ENCODE measurements at places on chromosomes 11 and 22. TPM values are rescaled to one million over a fixed set of nuclear protein-coding genes. Genes with fewer than 3 reads are reported as not detected.

DNA sequence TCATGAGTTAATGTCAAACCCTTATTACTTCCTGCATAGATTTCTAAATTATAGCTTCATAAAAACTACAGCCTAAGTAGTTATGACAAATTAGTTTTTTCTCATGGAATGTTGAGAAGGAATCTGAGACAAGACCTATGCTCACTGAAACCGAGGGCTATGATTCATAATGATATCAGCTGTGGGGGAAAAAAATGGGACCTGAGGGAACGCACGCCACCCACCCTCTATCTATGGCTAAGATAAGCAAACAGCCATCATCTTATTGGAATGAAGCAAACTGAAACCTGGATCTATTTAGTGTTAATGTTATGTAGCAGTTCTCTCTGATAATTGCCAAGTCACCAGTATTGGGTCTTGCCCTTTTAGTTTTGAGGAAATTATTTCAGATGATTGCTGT, 906.9 kb upstream of the RAG2 start:
- DNase-seq = no peak

DNA sequence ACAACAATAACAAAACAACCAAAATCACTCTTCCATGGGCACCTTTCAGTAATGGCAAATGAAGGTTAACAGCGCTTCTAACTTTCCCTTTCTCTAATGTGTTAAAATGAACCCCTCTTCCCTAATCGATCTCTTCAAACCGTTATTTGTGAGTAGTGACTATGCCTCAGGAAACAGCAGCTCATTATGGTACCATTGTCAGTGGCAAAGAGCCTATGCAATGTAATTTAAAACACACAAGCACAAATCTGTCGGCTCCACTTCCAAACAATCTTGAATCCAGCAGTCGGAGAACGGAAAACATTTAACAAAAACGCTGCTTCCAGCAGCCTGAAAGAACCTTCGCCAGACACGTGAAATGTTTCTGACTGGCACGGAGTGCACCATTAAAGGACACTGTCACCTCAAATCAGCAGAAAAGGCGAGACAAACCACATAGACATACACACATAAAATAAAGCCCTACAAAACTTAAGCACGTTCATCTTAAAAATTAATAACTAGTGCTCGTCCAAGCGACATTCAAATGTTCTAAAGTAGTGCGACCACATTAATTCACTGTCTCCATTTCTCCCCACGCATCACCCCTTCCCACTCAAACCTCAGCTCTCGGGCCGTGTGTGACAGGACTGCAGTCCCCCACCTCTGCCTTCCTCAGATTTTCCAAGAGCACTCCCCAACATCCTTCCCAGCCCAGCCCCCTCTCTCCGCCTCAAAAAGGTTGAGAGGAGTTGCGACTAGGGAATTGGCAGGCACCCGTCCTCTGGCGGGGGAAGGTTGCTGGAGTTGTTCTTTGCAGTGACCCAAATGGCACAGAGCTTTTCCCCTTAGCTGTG, 748 bp downstream of the RAB30 start:
- no peak for DNase-seq

Gene LSP1
- 79.4 TPM for total RNA-seq

DNA sequence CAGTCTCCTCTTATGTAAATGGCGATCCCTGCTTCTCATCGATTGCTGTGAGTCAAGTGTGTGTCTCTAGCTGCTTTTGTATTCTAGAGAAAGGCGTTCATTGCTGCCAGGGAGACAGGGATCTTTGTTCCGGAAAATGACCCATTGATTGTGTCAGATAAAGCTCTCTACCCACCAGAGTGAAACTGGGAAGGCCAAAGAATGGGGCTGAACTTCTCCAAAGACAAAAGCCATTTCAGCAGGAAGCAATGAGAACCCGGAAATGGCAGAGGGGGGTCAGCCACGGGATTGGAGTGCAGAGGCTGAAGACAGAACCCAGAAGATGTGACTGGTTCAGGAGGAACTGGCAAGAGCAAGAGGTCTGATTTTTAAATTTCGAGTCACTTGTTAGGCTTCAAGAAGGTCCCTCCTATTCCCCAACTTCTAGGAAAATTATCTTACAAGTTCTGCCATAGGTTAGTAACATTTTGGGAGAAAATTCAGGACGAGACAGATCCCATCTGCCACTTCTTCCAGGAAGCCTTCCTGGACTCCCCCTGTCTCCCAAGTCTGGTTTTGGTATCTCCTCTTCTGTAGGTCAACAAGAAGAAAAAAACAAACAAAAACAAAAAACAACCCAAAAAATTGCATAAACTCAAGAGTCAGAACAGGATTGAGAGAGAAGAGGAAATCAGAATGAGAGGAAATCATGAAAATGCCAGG, 110.6 kb downstream of the NECTIN1 start:
- no peak for DNase-seq

Gene CCDC116
- 0.27 TPM for total RNA-seq

GRCh38 chr11:73318501-73319011, 10.5 kb downstream of the ARHGEF17 start:
- no peak for DNase-seq

Gene KCNK7
- 1.3 TPM for total RNA-seq

DNA sequence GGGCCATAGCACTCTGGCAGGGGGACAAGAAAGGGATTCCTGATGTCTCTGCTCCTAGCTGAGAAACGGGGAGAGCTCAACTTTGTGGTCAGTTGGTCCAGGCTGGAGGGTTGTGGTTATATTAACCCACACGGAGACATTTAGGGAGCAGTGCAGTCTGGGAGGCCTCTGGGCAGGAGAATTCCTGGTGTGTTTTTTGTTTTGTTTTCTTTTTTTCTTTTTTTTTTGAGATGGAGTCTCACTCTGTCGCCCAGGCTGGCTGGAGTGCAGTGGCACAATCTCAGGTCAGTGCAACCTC, 88.0 kb upstream of the SHISAL1 start:
- no peak for DNase-seq

GRCh38 chr11:133739481-133739880, 105.8 kb downstream of the SPATA19 start:
- no peak for DNase-seq

- no peak for DNase-seq
These were observed 64.8 kb downstream of the TBC1D22A start for GRCh38 chr22:46827136-46827780.

GRCh38 chr11:84922212-84922805, 704.8 kb downstream of the DLG2 start:
- no peak for DNase-seq

Gene NLRP14
- total RNA-seq = under 0.01 TPM

DNA sequence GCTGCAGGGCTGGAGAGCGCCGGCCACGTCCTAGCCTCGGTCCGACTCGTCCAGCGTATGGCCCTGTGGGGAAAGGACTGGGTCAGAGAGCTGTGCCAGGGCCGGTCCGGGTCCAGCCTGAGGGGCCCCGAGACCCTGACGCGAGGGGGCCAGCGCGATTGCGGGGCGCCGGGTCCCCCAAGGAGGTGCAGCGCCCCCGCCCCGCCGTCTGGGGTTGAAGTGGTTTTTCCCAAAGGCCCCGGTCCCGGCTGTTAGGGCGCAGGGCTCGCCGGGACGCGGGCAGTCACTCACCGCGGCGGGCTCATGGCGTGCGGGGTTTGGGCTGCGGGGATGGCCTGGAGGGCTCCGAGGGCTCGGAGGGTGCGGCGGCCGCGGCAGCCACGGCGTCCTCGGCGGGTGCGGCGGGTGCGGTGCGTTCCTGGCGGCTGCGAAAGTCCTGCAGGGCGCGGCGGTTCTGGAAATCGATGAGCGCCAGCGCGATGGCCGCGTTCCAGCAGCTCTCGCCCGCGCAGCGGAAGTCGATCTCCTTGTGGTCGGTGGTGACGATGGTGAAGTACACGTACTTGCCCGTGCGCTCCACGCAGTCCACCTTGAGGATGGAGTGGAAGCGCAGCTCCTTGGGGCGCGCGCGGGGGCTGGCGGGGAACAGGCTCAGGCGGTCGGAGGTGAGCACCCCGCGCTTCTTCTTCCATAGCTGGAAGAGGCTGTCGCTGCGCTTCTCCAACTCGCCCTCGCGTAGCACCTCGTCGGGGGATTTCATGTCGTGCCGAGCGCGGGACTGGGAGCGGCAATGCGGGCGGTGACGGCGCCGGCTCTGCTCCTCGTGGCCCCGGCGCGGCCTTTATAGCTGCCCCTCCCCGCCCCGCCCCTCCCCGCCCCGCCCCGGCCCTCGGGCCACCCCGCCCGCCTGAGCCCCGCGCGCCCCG, at the start of gene PHLDA2:
TSS of gene PHLDA2 (minus strand) at position 816 of the 926 bp plus-strand sequence. CDS start at position 760, 56 bp downstream.
- DNase-seq = no peak

DNA sequence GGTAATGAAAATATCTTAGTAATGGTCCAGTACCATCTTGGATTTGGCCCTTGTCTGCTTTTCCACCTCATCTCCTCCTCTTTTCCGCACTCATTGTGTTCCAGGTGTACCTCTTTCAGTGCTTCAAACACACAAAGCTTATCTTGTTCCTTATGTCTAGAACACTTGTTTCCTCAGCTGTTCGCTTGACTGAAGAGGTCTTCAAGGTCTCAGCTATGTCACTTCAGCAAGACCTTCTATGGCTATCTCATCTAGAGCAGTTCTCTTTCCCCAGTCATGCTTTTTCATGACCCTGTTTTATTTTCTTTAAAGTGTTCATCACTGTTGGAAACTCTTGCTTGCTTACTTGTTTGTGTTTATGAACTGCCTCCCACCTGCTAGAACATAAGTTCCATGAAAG, 47.4 kb downstream of the UVRAG start:
- no peak for DNase-seq

DNA sequence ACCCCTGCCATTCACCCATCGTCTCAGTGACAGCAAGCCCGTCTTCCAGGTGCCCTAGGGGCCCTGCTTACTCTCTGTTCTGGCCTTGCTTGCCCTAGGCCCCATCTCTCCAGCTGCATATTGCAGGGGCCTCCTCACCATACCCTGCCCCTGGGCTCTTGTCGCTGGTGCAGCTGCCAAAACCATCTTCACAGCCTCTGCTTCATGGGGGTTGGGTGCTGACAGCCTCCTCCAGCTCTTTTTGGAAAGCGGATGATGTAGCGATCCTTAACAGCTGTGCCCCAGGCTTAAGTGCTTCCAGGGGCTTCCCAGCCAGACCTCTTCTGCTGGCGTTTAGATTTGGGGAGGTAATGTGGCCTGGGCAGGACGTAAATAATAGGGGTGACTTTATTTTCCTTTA, 61.2 kb upstream of the SUSD2 start:
- no peak for DNase-seq

Gene CLMP
- under 0.01 TPM for total RNA-seq

DNA sequence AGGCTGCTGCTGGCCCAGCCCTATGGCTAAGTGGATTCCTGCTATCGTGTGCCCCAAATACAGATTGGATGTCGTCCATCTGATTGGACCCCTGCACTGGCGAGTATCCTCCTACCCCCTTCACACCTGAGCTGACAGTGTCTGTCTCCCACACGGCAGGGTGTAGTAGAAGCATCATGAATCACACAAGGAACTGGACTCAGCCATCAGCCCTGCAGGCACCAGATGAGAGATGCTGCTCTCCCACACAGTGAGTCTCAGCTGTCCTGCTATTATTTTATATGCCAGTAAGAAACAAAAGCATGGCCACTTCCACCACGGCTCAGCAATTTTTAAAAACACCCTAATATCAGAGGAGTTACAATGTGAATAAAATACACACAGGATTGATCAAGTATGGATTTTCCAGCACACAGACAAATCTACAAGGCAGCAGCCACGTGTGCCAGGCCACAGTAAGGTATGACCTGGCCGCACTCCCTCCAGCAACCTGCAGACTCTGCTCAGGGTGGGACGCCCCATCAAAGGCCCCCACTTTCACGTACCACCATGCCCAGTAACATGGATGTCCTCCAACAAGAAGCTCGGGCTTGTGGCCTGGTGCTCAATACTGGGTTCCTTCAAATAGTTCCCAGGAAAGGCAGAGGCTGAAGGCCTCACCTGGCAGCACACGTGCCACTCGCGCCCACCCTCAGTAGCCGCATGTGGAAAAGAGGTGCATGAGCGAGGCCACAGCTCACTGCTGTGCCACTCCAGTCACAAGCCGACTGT, 16.4 kb upstream of the SLC25A1 start:
- DNase-seq = no peak

DNA sequence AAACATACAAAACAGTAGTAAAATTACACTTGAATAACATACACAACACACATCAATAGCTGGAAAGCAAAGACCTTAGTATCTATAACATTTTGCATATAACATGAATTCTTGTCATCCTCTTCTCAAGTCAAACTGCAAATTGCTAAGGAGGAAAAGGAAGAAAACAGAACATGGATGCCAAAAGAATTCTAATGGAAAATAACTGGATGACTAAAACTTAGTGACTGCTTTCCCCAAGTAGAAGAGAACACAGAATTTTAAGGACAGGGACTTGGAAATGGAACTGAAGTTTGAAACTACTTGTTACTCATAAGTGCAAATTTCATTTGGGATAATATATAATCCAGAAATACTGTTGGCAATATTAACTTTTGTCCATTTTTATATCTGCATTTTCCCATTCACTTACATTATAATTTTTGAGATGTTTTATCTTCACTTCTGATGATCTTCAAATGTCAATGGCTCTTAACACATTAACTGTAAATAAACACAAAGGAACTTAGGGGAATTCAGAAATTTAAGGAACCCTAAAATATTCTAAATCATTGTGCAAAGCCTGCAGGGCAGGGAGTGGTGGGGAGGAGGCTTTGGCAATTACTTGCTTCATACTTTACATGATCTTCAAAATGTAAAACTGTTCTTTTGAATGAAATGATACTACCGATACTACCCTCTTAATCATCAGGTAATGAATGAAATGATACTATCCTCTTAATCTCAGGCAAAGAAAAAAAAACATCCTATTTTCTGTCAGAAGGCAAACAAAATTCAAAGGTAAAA, 9.9 kb downstream of the MTMR2 start:
- DNase-seq = no peak

DNA sequence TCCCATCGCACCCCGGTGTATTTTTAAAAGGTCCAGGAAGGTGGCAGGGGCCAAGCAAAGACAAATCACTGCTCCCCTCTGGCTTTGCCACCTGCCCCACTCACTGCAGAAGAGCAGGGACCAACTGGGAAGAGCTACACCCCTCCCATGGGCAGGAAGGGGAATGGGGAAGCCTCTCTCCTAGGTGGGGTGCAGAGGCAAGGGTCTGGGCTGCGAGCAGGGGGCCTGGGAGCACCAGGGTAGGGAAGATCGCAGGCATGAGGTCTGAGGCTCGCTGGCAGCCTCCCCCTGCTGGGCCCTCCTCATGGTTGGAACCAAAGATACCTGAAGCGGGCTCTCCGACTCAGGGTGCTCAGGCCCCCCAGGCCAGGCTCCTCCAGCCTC, 36.8 kb downstream of the PISD start:
- DNase-seq = no peak

Gene OR8K1
- total RNA-seq = not detected

DNA sequence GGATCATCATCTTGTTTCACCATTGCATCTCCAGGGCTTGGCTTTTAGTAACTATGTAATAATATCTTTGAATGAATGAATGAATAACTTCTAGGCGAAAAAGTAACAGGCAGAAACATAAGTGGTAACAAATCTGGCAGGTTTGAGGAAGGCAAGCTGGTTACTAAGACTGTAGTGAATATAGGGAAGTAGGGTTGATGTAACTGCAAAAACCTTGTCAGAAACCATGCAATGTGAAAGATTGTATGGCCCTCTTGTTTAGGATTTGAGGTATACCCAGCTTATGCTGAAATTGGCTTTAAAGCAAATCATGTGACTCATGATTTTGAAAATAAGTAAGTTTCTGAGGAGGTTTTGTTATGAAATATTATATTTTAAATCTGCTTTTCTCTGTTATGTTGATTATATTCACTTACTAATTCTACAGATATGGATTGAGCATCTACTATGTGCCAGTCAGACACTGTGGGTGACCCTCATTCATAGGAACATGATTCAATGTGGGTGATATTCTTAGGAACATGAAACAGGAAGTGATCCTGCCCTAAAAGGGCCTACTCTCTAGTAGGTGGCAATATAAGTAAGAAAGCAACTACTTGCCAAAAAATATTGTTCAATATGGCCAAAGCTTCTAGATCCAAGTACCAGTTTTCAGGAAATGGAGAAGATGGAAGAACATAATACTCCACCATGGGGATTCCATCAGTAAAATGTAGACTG, 115.5 kb upstream of the CCDC90B start:
- DNase-seq = no peak
